Right renal pelvis (tissue), 4 donors: ENCODE measurements at places on chromosomes 3 and 15.

DNA sequence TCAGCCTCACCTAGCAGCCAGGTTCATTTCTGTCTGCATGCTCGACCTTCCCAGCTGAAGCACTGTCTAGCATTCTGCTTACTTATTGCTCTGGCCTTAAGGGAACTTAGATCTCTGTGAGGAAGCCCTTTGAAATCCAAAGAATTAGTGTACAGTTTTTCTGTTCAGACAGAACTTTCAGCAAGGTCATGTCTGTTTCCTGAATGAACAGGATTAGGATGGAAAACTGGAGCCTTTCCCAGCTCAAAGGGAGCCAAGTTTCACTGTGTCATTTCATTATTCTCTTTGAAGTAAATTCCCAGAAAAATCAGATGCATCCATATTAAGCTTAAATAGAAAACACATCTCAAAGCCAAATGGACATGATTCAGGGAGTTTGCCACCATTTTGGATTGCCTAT is 457.3 kb upstream of the KCNMB2 start:
- no peak for DNase-seq

DNA sequence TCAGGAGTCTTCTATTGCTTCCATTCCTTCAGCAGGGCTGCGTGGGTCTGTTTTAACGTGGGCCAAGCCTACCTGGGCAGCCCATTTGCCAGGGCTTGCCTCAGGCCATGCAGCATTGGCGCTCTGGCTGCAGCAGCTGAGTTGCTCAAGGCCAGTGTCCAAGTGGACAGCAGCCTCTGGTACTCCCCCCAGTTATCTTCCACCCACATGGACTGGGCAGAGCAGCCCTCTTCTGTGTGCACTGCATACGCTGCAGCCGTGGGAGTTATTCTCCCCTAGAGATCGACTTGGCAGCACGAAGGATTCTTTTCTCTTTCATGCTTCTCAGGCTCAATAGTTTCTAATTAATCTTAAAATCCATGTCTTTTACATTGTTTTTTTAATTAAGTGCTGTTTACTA is 6.9 kb upstream of the CAPN3 start:
- no peak for DNase-seq

DNA sequence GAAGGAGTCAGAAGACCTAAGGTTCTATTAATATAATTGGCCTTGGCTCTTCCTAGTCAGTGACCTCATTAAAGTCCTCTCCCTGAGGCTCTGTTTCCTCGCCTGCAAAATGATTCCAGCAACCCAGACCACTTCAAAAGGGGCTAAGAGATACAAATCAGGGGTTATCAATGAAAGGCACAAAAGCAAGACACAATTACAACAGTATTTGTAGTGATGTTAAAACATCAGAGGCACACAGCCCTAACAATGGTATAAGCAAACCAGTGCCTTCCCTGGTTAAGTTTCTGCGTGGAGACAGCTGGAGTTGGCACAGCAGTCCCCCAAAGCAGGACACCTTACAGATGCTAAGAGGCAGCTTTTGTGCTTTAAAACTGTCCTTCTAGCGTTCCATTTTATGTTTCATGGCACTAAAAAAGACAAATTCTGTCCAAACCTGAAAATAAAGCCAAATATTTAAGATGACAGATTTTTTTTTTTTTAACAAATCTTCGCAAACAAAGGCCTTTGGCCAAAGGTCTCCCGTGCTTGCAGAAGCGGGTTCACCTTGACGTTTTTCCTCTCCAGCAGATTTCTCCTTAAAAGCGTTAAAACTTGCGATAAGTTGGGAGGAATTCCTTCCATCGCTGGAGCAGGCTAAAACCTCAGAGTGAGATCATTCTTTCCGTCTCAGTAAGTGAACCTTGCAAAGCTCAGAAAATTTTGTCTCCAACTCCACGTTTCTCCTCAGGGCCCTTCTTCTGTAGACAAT is 999 bp downstream of the ZNF280D start:
- DNase-seq = no peak

DNA sequence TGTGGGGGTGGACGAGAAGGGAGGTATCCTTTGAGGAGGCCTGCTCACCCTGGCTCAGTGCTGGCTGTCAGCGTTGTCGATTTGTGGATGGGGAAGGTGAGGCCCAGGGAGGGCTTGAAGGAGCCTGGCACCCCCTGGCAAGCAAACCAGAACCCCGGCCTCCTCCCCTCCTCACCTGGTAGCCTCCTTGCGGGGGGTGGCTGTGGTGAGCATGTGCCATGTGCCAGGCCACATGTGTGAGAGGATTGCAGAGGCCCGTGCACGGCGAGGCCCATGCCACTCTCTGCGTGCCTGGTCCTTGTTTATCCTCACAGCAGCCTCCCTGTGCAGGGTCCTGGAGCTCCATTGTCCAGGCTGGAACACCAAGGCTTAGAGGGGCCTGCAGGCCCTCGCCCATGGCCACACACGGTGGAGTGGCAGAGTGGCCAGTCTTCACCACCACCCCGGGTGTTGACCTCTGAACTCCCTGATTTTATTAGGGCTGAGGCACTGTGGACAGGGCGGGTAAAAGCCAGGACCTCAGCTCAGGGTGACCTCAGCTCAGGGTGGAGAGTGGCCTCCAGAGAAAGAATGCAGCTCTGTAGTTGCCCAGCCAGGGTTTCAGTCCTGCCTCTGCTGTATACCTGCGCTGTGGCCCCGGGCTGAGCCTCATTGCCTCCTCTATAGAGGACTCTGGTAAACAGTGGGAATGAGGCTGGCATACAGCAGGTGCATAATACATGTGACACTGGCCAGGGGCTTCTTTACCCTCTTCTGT is 29.1 kb downstream of the HDAC11 start:
- no peak for DNase-seq

- DNase-seq = no peak
Observed at GRCh38 chr15:52445954-52446353, 82.7 kb downstream of the MYO5A start.

GRCh38 chr3:173045770-173046382 is 95.2 kb downstream of the SPATA16 start:
- no peak for DNase-seq

GRCh38 chr3:172466553-172467130 is 18.4 kb upstream of the GHSR start:
- DNase-seq = no peak

GRCh38 chr3:12869035-12869621 is 27.8 kb upstream of the RPL32 start:
- DNase-seq = peak; percentile 31

- no peak for DNase-seq
Observed at GRCh38 chr15:78570710-78571109, 5.4 kb downstream of the CHRNA5 start.

DNA sequence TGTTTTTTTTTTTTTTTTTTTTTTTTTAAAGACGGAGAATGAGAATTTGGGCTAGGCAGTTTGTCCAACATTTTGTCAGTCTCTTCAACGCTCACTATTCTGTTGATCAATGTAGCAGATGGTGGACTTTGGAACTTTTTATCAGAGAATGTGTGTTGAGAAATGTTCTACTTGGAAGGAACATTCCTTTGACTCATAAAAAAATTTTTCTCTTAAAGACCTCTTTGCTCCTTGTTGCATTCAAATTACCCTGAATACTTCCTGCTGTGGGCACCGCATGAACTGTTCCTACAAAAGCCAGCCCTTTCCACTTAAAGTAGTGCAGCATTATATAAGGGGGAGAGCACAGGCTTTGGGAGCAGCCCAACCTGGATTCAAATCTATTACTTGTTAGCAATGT is 182.9 kb downstream of the AKAP13 start:
- no peak for DNase-seq

- DNase-seq = peak; percentile 10
Observed at GRCh38 chr3:139353920-139354556, 10.2 kb downstream of the MRPS22 start.

DNA sequence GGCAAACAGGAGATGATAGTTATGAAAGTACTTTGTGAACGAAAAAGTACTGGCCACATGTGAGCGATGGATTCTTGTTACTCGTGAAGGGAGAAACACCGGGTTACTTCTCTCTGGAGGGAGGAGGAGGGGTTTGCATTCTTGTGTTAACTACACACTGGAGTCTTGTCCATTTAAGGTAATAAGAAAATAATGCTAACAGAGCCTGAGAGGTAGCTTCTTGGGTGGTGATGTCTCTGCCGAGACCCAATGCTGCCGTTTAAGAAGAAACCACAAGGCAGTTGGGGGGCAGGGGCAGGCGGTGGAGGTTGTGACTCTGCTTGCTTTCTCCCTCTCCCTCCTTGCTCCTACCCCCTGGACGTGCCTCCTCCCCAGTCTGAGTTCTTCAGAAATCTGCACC is 100.9 kb upstream of the ROPN1 start:
- no peak for DNase-seq

- no peak for DNase-seq
Observed at GRCh38 chr3:55402886-55403609, 84.1 kb downstream of the WNT5A start.

DNA sequence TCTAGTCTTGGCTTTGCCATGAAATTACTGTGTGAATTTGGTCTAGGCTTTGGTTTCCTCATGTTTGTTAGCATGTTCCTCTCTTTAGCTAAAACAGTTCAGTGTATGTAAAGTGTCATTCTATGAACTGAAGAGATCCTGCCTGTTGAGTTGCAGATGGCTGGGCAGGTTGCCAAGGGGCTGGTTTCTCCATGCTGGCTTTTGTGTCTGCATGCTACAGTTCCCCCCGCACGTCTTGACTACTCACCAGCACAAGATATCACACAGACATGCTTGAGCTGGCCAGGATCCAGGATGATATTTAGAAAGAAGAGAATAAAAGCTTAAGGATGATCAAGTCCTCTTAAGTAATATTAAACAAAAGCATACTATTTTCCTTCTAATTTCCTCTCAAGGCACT is 90.2 kb downstream of the CERS3 start:
- DNase-seq = peak; percentile 39

GRCh38 chr15:77568973-77569728 is 63.6 kb downstream of the LINGO1 start:
- DNase-seq = no peak

- DNase-seq = no peak
Observed at GRCh38 chr15:51667478-51667877, 13.8 kb upstream of the SCG3 start.

DNA sequence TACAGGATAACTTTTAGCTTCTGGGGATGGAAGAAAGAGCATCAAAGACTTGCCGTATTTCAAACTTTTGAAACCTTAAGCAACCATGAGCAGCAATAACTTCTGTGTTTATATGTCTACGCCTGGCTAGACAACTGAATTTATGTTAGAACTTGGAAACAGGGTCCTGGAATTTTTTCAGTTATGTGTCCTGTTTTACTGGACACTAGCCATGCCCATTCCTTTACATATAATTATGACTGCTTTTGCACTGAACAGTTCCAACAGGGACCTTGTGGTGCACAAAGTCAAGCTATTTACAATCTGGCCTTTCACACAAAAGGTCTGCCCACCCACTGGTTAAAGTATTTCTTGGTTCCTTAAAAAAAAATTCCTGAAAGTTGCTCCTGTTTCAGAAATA is 37.1 kb downstream of the TJP1 start:
- no peak for DNase-seq

DNA sequence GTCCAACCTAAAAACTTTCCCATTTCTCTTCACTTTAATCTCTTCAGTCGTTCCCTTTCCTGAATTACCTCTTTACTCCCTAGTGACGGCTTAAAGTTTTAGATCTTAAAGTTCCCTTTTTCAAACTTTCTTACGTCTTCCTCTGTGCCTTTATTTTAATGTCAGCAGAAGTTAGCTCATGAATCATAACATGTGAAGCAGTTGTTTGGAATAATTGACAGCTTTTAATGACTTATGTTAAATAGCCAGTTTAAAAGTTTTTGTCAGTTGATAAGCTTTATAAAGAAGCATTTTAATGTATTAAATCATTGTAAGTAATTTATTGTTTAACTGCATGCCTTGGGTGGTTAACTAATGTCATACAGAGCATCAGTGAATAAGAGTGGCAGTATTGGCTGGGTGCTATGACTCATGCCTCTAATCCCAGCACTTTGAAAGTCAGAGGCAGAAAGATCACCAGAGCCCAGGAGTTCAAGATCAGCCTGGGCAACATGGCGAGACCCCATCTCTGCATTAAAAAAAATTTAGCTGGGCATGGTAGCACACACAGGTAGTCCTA is 33.9 kb downstream of the PIK3CA start:
- DNase-seq = no peak

GRCh38 chr15:62957130-62957529 is 85.4 kb upstream of the TPM1 start:
- DNase-seq = no peak

GRCh38 chr3:10017636-10018292 is 8.5 kb upstream of the FANCD2 start:
- no peak for DNase-seq

DNA sequence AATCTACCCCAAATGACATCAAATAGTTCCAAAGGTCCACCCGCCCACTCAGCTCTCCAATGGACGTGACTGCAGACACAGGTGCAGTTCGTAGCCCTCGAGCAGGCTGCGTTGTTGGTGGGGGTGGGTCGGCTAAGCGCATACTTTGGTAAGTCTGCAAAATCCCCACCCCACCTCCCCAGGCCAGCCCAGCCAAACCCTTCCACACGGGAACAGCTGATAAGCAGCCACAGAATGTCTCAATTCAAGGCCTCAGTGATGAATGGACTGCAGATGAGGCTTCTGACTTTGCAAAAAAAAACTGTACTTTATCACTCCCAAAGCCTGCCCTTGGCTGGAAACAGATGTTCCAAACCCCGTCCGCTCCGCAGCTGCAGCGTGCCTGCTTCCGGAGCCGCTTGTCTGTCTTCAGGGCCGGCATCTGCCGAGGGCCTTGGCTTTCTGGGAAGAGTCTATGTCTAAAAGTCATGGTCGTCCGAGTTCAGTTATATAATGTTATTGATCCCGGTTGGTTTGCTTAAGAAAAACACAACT is 38.2 kb downstream of the PCSK6 start:
- DNase-seq = peak; percentile 28

GRCh38 chr3:185779461-185779860 is 45.4 kb downstream of the IGF2BP2 start:
- DNase-seq = no peak

DNA sequence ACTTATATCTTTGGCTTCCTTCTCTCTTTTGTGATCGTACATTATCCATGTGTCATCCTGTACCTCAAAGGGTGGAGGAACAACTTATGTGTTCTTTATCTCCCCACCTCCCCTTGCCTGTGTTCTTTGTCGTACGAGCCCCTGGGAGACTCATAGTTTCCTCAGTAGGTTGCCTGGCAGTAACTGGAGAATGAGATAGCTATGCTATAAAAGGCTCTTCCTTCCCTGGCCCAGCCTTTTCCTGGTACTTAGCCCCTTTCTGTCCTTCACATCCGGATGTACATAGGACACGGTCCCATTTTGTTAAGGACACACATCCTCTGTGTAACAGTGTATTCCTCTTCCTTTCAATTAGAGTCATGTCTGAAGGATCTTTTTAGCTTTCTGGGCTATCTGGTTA is 32.1 kb downstream of the PLCL2 start:
- no peak for DNase-seq

- no peak for DNase-seq
Observed at GRCh38 chr3:60434950-60435349, 816.3 kb downstream of the FHIT start.

- no peak for DNase-seq
Observed at GRCh38 chr3:8962226-8962861, 928 bp downstream of the RAD18 start.
